Fibroblast of mammary gland (primary cell): ENCODE measurements at places on chromosomes 1 and 21.

DNA sequence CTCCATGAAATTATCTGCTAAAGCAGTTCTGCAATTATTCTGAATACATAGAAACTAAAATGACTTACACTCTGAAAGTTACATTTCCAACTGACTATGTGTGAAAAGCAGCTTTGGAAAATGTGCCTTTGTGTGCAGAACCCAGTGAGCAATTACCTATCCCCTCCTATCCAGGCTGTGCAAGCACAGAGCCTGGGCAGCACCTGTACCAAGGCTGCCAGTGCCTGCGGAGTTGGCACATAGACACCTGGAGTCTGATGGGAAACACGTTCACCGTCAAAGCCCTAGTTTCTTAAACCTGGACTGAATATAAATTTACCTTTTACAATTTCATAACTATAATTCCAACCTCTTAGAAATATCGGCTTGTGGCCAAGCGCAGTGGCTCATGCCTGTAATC, 307.3 kb downstream of the KCNH1 start:
- DNase-seq: no peak

GRCh38 chr1:202133001-202133400, 10.3 kb downstream of the GPR37L1 start:
- no peak for DNase-seq

DNA sequence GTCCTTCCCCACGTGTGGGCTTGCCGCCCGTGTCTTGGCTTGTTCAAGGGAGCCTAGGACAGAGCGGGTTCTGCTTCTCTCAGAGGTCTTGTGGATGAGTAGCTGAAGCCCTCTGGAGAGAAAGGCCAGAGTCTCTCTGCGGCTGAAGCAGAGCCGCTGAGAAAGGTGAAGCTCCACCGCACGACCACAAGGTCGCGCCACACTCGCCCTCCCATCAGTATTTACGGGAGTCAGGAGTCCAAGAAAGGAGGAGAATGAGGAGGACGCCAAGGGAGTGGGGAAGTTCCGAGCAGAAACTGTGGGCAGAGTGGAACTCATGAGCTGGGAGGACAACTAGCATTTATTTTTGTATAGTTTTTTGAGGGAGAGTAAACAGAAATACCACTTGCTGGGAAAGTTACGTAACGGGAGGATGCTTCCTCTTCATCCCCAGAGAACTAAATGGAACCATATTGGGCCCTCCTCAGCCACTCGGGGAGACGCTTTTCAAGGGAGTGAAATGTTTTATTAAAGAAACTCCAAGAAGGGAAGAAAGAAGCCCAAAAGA, 51.6 kb upstream of the HAO2 start:
- DNase-seq: no peak

DNA sequence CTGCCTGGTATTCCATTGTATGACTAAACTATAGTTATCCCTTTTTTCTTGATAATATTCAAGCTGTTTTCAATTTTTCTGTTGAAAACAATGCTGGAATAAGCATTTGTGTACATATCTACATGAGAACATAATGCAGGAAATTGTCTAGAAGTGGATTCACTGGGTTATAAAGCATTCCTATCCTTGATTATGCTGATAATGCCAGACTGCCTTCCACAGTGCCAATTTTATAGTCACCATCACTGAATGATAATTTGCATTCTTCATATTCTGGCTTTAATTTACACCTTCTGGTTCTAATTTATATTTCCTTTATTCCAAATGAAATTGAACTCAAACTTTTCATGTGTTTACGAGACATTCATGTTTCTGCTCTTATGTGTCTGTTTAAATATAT, 651.0 kb upstream of the PLXNA2 start:
- no peak for DNase-seq

- DNase-seq: peak; percentile 86
These were observed 43.8 kb downstream of the DDR2 start for GRCh38 chr1:162676087-162676486.

- DNase-seq: no peak
These were observed 14.9 kb downstream of the RBBP4 start for GRCh38 chr1:32665915-32666314.

- DNase-seq: peak; percentile 77
These were observed 6.6 kb downstream of the PEAR1 start for GRCh38 chr1:156899956-156900718.

- DNase-seq: no peak
These were observed 37.7 kb downstream of the SYF2 start for GRCh38 chr1:25194572-25195020.
